Right renal cortex interstitium (tissue), 3 donors: ENCODE measurements at places on chromosomes 12 and 14. TPM values are rescaled to one million over a fixed set of nuclear protein-coding genes. Genes with fewer than 3 reads are reported as not detected.

The C12orf54 gene
- polyA plus RNA-seq: 0.60 TPM

The TMEM116 gene
- polyA plus RNA-seq: 37.1 TPM

The CIROP gene
- polyA plus RNA-seq: 0.08 TPM

The TGM1 gene
- polyA plus RNA-seq: 1.2 TPM

The DNAJC22 gene
- 18.3 TPM for polyA plus RNA-seq

The CCDC38 gene
- polyA plus RNA-seq: 0.37 TPM

The SOX5 gene
- polyA plus RNA-seq: 5.1 TPM

The KRT79 gene
- polyA plus RNA-seq: not detected

The GLRX5 gene
- polyA plus RNA-seq: 81.1 TPM

The CFAP73 gene
- 1.1 TPM for polyA plus RNA-seq

The ING4 gene
- 128 TPM for polyA plus RNA-seq

The PTPRQ gene
- 18.7 TPM for polyA plus RNA-seq

The AGAP2 gene
- polyA plus RNA-seq: 0.68 TPM

The PLEKHH1 gene
- polyA plus RNA-seq: 40.1 TPM

The NRXN3 gene
- 5.9 TPM for polyA plus RNA-seq

The AMIGO2 gene
- polyA plus RNA-seq: 59.3 TPM

The TM9SF1 gene
- polyA plus RNA-seq: 39.0 TPM

The FAM186B gene
- polyA plus RNA-seq: 0.67 TPM

The PLA2G1B gene
- polyA plus RNA-seq: 0.31 TPM

The AQP2 gene
- polyA plus RNA-seq: 97.4 TPM

The CPNE6 gene
- not detected for polyA plus RNA-seq

The KERA gene
- not detected for polyA plus RNA-seq

The KLHL42 gene
- polyA plus RNA-seq: 30.5 TPM

The MGST1 gene
- 43.3 TPM for polyA plus RNA-seq

The RDH16 gene
- polyA plus RNA-seq: 0.68 TPM

The NPFF gene
- polyA plus RNA-seq: 1.4 TPM

The PLEKHD1 gene
- 5.7 TPM for polyA plus RNA-seq

The IFT43 gene
- 49.4 TPM for polyA plus RNA-seq

The AICDA gene
- polyA plus RNA-seq: 0.79 TPM

The LMNTD1 gene
- not detected for polyA plus RNA-seq

The C12orf60 gene
- polyA plus RNA-seq: 6.2 TPM

The GLS2 gene
- polyA plus RNA-seq: 0.89 TPM

The GCH1 gene
- 10.7 TPM for polyA plus RNA-seq

The LRTM2 gene
- 0.42 TPM for polyA plus RNA-seq

The TRMT61A gene
- 5.9 TPM for polyA plus RNA-seq

The KRT6C gene
- not detected for polyA plus RNA-seq

The MSI1 gene
- polyA plus RNA-seq: 15.8 TPM

The GPD1 gene
- polyA plus RNA-seq: 81.4 TPM

The TMEM63C gene
- polyA plus RNA-seq: 0.79 TPM

The ANKS1B gene
- 4.3 TPM for polyA plus RNA-seq

The KCNMB4 gene
- 22.2 TPM for polyA plus RNA-seq

The EIF2S3B gene
- 2.0 TPM for polyA plus RNA-seq

The RESF1 gene
- polyA plus RNA-seq: 54.9 TPM

The LRRK2 gene
- polyA plus RNA-seq: 36.9 TPM

The SLC17A8 gene
- 0.24 TPM for polyA plus RNA-seq

The NRL gene
- 2.9 TPM for polyA plus RNA-seq

The FGF23 gene
- polyA plus RNA-seq: 0.08 TPM

The TSHR gene
- 0.32 TPM for polyA plus RNA-seq

The GALNT6 gene
- 4.5 TPM for polyA plus RNA-seq

The CEP170B gene
- polyA plus RNA-seq: 8.1 TPM

The AQP6 gene
- 16.1 TPM for polyA plus RNA-seq

The CLEC2A gene
- not detected for polyA plus RNA-seq

The TAS2R42 gene
- polyA plus RNA-seq: not detected

The VRTN gene
- not detected for polyA plus RNA-seq

The DHRS4L2 gene
- polyA plus RNA-seq: 43.1 TPM

The POTEG gene
- 0.08 TPM for polyA plus RNA-seq
